ENCODE measurements at places on chromosomes 4 and X.

- DNase-seq = no peak
Observed at GRCh38 chr4:92969650-92970379, 666.0 kb downstream of the GRID2 start.

DNA sequence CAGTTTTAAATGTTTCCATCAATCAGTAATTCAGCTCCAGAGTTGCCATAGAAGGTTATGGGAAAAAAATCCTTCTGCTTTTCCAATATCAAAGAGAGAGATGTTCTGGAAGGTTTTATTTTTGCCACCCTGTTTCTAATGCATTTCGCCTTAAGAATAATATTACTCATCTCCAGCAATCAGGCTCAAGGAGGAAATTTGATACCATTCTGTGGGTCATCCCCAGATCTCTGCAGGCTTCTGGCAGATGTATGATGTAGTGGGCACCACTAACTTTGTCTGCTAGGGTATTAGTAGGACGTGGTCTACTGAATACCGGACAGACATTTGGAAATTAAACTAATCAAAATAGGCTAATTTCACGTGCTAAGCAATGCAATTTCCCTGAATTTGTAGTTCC lies 645.4 kb upstream of the TENM3 start:
- DNase-seq = no peak

- no peak for DNase-seq
Observed at GRCh38 chr4:148025981-148026380, 294.1 kb downstream of the ARHGAP10 start.

- DNase-seq = no peak
Observed at GRCh38 chr4:108742451-108743420, 20.1 kb downstream of the ETNPPL start.

GRCh38 chrX:46433892-46434291 lies 111.3 kb downstream of the ZNF674 start:
- DNase-seq = no peak

Data from progenitor cell of endocrine pancreas (in vitro differentiated cells).